ENCODE measurements at places on chromosomes 2 and 18.

- DNase-seq = no peak
Measured at GRCh38 chr2:181789827-181790448, 101.6 kb upstream of the ITPRID2 start.

GRCh38 chr2:137943678-137944347 lies 20.5 kb upstream of the HNMT start:
- no peak for DNase-seq

DNA sequence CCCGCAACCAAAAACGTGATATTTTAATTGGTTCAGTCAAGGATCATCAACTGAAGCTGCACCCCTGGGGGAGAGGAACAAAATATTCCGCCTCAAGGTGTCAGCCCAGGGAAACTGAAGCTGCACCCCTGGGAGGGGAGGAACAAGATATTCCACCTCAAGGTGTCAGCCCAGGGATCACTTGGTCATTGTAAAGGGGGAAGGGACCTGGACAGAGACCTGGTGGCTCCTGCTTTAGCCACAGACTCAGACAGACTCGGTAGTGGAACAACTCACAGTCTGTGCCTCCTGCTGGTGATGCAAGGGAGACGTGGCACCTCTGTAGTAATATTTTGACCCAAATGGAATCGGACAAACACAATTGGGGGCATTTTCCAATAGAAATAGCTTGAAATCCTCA lies 75.1 kb downstream of the GBX2 start:
- DNase-seq = no peak

GRCh38 chr2:232750135-232750671 lies 26.2 kb downstream of the KCNJ13 start:
- DNase-seq = no peak

DNA sequence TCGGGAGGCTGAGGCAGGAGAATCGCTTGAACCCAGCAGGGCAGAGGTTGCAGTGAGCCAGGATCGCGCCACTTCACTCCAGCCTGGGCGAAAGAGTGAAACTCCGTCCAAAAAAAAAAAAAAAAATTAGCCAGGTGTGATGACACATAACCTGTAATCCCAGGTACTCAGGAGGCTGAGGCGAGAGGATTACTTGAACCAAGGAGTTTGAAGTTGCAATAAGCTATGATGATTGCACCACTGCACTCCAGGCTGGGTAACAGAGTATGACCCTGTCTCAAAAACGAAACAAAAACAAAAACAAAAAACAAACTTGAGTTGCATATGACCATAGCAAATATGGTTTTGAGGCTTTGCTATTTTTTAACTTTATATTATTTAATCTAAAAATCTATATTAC lies 25.8 kb downstream of the SANBR start:
- no peak for DNase-seq

GRCh38 chr18:8097927-8098326 lies 511.3 kb upstream of the RAB12 start:
- DNase-seq = no peak

- no peak for DNase-seq
Measured at GRCh38 chr18:23188068-23188760, 52.9 kb downstream of the CABLES1 start.

DNA sequence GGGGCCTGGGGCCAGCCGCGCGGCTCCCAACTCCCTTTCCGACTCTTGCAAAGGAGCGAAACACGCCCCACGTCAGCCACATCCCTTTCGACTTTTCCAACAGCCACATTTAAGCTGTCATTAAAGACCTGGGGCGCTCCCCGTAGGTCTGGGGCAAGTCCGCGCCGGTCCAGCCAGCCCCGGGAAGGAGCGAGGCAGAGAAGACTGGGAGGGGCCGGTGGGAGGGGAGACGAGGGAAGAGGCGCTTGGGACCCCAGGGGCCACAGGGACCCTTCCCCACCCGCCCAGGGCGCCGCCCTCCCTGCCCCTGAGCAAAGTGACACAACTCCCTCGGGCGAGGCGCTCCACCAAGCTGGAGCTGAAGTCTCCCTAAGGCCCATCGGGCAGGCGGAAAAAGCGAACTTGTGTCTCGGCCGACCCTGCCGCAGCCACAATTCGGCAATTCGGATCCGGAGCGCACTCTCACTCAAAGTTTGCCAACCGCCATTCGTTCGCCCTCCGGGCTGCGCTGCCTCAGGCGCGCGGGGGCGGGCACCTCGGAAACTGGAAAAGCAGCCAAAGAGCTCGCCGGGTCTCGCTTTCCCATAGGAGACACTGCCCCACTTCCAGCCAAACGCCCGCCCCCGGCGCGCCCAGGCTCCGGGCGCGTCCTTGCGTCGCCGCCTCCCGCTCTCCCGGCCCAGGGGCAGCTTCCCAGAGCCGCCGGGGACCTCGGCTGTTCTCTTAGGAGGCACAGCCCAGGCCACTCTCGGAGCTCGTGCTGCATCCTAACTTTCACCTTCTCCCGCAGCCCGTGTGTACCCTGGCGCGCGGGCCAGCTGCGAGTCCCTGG lies 1.1 kb upstream of the KCTD1 start:
- peak; percentile 74 for DNase-seq

DNA sequence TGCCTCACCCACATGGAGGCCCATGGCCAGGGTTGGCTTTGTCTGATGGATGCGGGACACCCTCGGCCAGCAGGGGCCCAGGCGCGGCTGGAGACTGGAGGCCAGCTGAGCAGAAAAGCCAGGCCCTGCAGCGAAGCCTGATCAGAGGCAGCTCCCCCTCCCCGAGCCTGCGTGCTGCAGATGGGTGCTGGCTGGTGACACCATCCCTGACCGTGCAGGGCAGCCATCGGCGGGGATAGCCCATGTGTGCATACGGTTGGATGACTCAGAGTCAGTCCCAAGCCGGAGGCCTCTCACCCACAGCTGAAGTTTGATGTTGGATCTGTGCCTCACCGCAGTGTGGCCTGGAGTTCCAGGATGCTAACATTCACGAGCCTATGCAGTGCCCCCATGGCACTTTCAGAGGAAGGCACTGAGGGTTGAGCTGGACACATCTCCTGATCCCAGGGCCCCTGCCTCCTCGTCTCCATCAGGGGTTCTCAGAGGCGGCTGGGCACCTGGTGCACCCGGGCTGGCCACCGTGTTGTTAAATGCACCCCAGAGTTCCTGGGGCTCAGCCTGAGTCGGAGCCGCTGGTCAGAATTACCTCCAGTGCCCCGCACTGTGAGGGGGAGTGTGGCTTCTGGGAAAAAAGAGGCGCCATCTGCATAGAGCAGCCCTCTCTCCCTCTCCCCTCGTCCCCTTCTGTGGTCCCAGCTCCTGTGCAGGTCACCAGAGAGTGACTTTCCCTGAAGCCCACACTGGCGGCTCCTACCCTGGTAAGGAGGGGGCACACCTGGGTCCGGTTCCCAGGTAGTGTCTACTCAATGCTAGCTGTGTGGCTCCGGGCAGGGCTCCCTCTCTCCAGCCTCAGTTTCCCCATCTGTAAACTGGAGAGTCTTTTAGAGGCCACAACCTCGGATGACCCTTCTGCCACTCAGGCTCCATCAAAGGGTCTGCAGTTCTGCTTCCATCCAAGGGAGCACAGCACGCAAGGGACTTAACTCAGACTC lies 19.4 kb upstream of the KIF1A start:
- DNase-seq = no peak

DNA sequence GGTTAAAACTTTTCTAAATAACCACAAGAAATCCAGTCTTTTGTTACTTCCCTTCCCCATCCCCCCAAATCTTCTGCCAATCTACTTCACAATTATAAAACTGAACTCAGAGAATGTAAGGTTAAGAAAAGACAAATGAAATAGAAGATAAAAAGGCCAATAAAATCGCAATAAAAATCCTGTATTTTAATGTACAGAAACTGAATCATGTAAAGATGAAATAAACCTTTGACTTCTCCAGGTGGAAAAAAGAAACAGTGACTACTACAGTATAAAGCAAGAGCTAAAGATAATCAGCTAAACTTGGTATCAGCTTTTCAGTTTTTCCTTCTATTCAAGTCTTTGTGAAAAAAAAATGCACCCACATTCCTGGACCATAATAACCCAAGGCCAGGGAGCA lies 1.7 kb downstream of the SYT4 start:
- DNase-seq = no peak

DNA sequence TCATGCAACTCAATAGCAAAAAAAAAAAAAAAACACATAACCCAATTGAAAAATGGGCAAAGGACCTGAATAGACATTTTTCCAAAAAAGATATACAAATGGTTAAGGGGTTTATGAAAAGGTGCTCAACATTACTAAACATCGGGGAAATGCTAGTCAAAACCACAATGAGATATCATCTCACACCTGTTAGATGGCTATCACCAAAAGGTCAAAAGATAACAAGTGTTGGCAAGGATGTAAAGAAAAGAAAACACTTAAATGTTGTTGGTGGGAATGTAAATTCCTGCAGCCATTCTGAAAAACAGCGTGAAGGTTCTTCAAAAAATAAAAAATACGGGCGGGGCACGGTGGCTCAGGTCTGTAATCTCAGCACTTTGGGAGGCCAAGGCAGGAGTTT lies 112.4 kb upstream of the CAB39 start:
- no peak for DNase-seq

DNA sequence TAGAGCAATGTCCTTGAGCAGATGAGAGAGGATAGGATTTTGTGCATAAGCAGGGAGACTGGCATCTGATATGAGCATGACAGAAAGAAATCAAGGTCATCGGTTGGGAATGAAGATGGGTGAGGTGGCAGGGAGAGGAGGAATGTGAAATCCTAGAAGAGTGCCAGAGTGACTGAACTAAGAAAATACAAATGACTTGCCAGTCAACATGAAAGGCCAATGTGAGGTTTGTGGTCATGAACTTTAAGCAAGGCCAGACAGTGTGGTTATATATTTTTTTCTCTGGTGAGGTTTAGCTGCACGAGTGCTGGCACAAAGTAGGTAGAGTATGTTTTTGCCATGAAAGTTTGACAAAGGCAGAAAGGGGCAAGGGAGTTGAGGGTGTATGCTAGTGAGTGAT lies 21.2 kb downstream of the QPCT start:
- DNase-seq = peak; percentile 42

DNA sequence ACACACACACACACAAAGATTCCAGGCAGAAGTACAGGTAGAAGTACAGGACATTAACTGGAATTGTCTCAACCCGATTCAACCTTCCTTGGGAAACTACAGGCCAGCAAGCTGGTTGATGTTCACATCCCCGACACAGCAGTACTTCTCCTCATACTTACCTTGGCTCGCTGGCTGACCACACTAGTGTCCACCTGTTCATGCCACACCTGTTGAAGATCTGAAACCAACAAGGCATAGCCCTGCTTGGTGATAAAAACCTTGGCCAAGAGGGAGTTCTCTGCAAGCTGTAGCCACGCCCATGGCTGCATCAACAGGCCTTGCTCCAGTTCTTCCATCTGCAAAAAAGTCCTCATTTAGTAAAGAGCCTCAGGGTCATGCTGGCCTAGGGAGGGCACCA lies 2.6 kb downstream of the NHEJ1 start:
- DNase-seq = no peak

GRCh38 chr2:30932870-30933269 lies 125.6 kb upstream of the CAPN13 start:
- no peak for DNase-seq

GRCh38 chr2:8103085-8103708 lies 578.7 kb upstream of the ID2 start:
- no peak for DNase-seq

DNA sequence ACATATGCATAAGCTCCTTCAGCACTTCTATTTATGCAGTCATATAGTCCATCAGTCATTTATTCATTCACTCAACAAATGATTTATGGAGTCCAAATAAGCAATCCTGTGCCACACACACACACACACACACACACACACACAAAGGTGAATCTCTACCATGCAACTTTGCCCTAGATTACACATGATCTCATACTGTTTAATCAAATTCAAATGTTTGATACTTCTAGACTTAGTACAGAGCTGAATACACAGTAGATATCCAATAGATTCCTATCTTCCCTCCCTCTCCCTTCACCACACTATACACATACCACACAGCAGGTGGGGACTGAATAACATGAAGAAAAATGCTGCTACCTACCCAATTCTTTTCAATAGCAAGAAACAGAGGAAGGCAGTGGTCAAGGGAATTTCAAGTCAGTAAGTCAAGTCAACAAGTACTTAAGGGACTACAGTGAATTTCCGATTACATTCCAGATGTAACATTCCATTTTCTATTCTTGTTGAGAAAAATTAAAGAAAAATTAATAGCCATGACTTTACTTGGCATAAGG lies 65.4 kb downstream of the EPG5 start:
- DNase-seq = no peak

DNA sequence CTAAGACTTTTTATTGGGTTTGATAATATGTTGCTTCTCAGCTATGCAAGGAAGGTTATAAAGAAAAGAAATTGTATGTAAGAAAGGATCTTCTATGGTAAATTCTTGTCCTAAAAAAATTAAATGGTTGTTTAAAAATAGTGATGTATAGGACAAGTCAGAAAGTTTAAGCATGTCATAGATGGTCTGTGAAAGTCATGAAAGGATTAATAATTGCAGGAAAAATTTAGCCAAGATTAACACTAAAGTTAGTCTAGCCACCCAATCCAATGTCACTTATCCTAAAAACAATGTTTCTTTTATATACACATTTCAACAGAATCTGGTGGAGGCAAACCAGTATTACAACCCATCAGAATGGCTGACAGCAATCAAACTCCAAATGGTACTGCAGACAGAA lies 1046.7 kb upstream of the SLC39A10 start:
- no peak for DNase-seq

GRCh38 chr2:96111823-96112500 lies 4.4 kb downstream of the ADRA2B start:
- DNase-seq = no peak

DNA sequence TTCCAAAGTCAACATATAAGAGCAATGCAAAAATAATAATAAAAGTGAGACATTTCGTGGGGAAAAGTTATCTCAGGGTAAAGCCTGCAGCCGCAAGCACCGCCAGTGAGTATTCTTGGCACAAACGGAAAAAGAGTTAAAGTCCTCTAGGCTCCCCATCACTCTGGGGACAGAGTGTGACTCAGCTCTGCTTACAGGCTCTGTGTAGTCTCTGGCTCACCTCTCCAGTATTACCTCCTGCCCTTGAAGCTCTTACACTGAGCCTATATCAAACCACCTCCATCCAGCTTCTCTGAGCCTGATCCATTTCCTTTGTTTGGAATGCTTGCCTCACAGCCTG lies 55.5 kb downstream of the MTHFD2 start:
- DNase-seq = no peak

DNA sequence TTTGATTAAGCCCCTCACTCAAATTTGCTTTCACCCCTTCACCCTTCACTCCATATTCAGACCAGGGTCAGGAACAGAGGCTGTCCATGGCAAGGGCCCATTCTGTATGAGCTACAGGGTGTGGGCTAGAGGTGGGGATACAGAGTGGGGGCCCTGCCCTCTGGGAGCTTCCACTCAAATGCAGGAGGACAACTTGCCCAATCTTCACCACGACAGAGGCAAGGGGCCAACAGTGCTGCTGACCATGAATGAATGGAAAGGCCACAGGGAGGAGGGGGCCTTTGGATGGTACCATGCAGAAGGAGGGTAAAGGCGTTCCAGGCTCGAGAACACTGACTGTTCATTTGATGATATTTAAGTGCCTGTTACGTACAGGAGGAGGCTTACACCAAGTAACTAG lies 22.8 kb downstream of the ADRA2B start:
- DNase-seq = no peak
